ENCODE measurements at places on chromosomes 6 and 20.

DNA sequence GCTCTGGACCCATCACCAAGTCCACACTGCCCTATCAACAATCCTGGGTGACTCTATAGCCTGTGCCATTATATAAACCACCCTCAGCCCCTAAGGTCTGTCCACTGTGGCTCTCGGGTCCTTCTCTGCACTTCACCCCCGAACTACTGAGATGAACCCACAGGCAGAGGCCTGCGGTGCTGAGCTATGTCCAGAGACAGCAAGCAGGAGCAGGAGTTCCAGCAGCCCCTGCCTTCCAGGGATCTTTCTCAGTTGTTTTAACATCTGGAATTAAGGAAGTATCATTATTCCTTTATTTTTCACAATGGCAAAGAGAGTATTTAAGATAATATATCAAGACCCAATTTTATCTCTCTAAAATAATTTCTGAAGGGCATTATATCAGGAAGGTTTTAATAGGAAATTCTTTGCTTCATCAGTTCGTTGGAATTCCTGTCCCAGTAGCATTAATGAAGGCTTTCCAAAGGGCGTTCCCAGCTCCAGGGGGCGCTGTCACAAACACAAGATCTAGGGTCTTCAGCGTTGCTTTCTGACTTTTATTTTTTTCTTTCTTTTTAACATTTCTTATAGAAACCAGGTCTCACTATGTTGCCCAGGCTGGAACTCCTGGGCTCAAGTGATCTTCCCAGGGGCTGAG is 27.3 kb downstream of the RRBP1 start:
- DNase-seq, result no peak

GRCh38 chr20:50762435-50763220 is 31.2 kb downstream of the PARD6B start:
- DNase-seq, result peak; percentile 51

DNA sequence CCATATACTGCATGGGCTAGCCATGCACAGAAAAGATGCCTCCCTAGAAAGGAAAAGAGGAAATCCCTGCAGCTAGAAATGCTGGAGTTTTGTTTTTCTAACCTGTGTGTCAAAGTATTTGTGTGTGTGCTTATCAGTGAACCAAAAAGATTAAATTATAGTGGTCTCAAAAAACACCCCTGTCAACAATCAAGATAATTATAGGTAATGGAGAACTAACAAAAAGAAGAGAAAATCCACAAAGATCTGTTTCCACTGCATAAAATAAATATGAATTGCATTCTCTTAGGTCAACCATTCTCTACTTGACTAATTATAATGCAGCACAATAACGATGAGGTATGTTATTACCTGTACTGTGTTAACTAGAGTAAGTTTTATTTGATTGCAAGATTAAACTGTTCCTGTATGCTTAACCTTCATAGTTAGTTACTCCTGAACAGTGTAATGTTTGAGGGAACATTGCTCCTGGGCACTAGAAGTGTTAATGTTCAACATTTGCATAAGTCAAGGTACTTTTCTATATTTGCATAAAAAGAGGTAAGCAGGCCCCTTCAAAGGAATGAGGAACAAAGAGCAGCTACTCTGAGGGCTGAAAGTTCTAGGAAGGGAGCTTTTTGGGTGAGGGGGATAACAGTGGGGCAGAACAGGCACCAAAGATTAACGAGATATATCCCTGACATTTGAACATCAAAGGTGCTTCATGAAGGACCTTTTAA is 212.1 kb downstream of the BTBD9 start:
- no peak for DNase-seq

DNA sequence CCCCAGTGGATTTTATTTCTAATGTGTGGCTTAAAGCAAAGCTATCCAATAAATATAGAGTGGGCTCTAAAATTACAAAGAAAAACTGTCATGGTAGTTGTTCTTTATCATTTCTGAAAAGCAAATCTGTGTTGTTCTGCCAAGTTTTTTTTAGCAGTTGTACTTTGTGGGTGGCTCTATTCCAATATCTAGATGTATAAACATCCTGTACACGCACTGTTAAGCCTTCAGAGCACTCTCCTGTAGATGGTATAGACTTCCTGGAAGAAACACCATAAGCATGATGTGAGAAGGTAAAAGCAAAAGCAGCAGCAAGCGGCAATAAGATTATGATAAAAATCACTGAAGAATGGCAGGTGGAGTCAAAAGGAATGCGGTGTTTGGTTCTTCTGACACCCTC is 21.5 kb upstream of the TMEM30A start:
- no peak for DNase-seq

DNA sequence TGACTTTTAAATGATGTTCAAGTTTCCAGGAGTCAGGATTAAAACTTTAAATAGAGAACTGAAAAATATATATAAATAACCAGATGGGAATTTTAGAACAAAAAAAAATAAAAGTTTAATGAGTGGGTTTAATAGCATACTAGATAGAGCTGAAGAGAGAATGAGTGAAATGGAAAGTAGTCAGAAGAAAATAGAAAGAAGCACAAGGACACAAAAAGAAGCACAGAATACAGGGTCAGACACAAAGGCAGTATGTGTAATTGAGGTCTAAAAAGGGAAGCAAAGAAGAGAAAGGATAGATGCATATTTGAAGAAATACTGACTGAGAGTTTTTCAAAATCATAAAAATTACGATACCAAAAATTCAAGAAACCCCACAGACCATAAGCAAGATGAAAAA is 159.8 kb upstream of the FERMT1 start:
- DNase-seq, result no peak

GRCh38 chr6:129789974-129790373 is 71.1 kb downstream of the TMEM244 start:
- no peak for DNase-seq

DNA sequence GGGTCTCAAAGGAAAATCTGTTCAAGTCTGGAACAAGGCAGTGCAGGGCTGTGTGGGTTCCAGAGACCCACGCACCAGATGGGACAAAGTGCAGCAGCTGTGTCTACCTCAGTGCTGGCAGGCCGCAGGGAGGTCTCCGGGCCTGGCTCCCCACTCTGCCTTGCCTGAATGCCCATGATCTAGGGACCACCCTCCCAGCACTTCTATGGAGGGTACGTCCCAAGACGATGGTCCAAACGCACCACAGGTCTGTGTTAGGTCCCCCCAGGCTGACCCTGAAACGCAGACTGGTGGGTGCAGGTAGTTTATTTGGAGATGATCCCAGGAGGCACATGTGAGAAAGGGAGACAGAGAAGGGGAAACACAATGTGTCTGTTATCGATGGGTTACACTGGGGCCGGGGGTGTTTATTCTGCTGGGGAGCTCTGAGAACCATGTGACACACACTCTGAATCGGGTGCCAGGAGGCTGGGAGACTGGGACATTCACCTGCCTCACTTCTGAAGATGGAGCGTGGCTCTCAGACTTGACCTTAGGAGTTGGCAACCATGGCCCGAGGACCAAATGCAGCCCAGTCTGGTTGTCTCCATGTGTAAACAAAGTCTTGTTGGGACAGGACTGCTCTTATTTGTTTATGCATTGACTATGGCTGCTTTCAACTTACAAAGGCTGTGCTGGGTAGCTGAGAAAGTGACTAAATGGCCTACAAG is 21.7 kb downstream of the CST9L start:
- DNase-seq, result no peak

DNA sequence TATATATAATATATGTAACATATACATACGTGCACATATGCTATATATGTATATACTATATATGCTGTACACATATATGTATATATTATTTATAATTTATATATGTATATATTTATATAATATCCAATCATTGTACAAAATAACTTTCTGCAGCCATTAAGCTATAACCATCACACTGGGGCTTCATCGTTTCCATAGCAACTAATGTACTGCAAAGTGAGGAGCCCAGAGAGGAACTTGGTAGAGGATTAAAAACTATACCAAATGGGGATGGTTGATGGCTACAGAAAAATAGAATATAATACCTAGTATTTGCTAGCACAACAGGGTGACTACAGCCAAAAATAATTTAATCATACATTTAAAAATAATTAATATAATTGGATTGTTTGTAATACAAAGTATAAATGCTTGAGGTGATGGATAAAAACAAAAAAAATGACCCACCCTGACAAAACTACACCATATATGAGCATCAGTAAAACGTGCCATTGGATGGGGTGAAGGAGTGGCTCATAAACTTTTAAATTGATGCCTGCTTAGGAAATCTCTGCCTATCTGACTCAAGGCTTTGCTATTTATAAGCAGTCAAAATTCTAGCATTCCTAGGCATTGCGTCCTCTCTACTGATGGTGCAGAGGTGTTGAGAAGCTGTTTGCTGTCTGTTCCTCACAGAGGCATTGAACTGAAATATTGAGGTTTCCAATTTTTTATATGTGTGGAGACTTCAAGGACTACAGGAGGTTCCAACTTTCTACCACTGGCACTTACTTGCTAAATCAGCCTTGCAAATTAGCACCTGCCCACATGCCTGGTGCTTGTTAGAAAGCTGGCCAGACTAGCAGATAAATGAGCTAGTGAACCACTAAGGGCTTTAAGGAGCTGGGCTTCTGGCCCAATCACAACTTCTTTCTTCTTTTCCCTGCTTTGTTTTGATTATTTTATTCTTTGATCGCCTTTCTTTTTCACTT is 190.1 kb downstream of the SCP2D1 start:
- no peak for DNase-seq

DNA sequence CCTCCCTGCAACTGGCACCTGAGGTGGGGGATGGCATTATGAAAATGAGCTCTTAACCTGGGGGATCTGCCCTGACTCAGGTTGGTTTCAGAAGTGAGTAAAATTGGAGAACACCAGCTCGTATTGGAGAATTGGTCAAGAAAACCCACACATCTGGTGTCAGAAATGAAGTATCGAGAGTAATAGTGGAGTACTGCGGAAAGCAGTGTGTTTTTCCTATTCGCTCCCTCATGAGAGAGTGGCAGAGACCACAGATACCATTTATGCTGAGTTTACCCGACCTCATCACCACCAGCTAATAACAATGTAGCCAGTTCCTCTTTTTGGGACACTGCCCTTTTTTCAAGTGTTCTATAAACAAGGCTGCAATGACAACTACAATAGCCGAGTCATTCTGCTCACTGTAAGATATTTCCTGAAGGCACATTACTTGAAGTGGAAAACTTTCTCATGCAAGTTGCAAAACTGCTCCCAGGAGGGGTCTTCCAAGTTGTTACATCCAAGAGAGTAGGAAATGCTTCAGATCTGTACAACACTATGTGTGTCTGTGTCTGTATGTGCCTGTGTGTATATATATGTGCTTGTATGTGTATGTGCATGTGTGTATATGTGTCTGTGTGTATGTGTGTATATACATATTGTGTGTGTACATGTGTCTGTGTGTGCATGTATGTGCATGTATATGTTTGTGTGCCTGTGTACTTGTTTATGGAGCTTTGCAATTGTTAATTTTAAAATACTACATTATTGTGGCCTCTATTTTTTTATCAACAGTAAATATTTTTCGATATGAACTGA is 106.0 kb upstream of the CST7 start:
- peak; percentile 3 for DNase-seq

DNA sequence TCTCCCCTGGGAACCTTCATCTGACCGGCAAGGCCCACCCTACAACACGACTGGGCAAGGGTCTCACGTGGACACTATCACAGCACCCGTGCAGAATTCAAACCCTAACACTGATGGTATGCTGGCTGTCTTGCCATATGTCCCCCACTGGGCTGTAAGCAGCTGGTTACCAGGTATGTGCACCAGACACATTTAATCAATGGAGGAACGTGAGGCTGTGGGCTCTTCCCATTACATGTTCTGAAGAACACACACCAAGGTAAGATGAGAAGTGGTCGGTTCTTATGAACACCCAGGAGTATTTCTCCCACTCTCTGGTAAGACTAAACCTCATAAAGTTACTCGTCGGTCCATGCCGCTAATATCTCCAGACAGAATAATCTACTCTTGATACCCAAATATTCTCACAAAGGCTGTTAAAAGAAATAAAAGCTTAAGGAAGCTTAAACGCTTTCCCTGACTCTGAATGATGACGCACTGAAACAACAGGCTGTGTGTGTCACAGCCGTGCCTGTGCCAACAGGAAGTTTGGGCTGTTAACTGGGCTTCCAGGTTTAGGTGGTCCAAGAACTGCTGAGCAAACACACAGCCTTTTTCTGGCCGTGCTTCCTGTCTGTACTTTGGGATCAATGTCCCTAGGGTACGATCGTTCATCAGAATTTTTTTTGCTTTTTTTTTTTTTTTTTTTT is 75.3 kb downstream of the SLC23A2 start:
- DNase-seq, result no peak

- DNase-seq, result no peak
Observed at GRCh38 chr6:89184344-89184743, 32.8 kb downstream of the GABRR1 start.

DNA sequence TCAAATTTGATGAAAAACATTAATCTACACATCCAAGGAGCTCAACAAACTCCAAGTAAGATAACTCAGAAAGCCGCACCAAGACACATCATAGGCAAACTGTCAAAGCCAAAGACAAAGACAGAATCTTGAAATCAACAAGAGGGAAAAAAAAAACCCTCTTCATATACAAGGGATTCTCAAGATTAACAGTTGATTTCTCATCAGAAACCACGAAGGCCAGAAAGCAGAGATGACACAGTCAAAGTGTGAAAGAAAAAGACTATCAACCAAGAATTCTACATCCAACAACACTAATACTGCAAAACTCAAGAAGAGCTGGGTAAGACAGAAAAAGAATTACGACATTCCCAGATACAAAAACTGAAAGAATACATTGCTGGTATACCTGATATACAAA is 73.8 kb downstream of the CDK19 start:
- DNase-seq, result no peak

DNA sequence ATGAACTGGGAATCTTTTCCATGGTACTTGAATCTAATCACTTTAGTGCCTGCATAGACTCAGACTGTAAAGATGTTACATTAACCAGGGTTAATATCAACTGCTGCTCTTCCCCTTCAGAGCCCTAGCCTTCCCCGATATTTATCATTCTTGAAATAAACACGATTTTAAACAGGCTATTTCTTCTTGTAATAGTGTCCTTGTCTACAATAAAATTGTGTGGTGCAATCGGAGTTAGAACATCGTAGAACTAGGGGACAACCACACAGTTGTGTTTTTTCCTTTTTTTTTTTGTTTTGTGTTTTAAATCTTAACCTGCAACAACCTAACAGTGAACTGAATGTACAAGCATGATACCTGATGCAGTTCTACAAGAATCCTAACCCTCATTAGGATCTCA is 4.5 kb downstream of the GJA1 start:
- no peak for DNase-seq

DNA sequence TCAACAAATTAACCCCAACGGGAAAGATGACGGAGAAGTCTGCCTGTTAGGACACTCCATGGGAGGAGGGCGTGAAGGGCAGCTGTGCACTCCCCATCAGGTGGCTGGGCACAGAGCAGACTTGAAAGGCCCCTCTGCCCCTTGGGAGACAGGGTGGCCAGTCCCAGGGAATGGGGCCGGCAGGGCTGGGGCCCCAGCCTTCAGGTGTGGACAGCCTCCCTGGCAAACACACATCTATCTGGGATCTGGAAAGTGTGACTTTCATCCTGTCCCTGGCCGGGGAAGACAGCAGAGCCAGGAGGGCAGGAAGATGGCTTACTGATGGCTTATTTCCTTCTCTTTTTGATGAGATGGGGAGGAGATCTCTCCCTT is 4.5 kb upstream of the FRMD1 start:
- DNase-seq, result no peak
